Activated T-helper 2 cell treated with anti-CD3 and anti-CD28 coated beads, Interferon-gamma antibody, Interleukin-2, Interleukin-4, amounts not matched to agents 10 μg/mL and 5 μg/mL and 100 μg/mL, durations not matched to agents 14 hours and 24 hours and 36 hours (primary cell): ENCODE measurements at places on chromosomes 7 and 10.

- peaks cover 5% of the 10 kb centered on the region for H3K27me3 ChIP-seq
- H3K27ac ChIP-seq, result no peak within 1 kb of the TSS
- no peak for DNase-seq
- no peaks in the 10 kb centered on the region for H3K36me3 ChIP-seq
These were observed at the start of gene ABCC2 for GRCh38 chr10:99782447-99783286. ABCC2 (plus strand) TSS chr10:99782640; CDS start chr10:99782845, 205 bp downstream.

DNA sequence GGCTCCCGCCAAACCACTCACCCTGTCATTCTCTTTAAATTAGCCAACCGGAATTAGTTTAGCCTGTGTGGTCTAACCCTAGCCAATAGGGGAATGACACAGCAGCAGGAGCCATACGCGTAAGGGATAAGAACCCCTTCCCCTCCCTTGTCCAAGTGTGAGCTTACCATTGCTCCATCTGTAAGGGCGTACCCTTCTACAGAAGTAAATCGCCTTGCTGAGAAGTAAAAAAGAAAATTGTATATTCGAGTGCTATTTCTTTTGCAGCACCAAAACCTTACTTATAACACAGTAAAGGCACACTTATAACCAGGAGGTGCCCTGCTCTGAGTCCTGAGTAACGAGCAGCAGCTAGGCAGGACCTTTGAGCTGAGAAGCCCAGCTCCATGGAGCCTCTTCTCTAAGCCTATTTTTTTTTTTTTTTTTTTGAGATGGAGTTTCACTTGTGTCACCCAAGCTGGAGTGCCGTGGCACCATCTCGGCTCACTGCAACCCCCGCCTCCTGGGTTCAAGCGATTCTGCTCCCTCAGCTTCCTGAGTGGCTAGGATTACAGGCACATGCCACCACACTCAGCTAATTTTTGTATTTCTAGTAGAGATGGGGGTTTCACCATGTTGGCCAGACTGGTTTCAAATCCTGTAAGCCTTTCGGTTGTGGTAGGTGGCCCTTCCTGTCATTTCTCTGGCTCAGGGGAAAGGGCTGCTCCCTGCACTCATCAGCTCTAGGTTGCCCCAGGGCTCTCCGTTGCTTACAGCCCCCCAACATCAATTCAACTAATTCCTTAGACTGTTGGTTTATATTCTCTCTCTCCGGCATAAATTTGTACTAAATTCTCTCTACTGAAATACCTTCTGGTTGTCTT is 73.3 kb downstream of the NSUN6 start:
- H3K27me3 ChIP-seq, result no peaks in the 10 kb centered on the region
- H3K27ac ChIP-seq, result no peak overlapping the region
- H3K4me1 ChIP-seq, result peaks cover 23% of the 10 kb centered on the region

DNA sequence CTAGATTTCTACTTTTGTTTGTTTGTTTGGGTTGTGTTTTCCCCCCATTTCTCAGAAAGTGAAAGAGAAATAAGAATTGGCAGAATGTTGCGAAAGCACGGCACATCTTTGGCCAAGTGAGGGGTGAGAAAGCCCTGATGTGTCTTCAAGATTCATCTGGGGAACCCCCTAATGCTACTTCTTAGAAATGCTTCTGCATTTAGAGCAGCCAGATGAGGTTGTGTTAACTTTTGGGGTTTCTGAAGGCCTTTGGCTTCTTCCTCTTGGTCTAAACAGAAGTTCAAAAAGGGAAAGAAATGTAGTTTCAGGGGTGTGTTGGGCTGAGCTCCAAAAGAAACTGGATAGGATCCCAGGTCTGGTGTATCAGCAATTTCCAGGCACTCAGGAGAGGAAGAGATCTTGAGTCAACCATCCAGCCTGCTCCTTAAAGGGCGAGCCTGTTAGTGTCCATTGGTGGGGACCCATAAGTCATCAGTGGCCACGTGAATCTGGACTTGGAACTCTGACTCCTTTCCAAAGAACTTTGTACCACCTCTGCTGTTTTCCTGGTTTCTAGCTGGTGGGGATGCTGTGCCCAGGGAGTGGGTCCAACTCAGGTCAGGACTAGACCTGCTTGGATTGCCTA is 6.5 kb downstream of the DUSP5 start:
- no peaks in the 10 kb centered on the region for H3K27me3 ChIP-seq
- H3K4me1 ChIP-seq, result peaks cover 86% of the 10 kb centered on the region
- peak overlapping the region; percentile 81 for H3K27ac ChIP-seq
- H3K36me3 ChIP-seq, result peaks cover 98% of the 10 kb centered on the region

DNA sequence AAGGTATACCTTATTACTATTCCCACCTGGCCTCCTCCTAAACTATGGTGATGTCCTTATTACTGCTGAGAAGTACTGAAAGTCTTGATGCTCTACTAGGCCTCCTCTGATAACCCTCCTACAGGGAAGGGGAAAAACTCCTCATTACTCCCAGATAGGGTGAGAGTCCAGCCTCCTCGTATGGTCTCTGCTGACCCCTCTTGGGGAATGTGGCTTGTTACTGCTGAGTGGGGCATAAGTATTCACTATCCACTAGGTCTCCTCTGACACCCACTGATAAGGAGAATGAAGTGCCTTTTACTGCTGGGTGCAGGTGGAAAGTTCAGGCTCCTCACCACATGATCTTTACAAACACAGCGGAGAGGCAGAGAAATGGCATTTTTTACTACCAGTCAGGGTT is 222.9 kb downstream of the CHRM2 start:
- H3K36me3 ChIP-seq, result no peaks in the 10 kb centered on the region
- no peak for DNase-seq
- H3K27me3 ChIP-seq, result no peaks in the 10 kb centered on the region
- H3K27ac ChIP-seq, result no peak overlapping the region

DNA sequence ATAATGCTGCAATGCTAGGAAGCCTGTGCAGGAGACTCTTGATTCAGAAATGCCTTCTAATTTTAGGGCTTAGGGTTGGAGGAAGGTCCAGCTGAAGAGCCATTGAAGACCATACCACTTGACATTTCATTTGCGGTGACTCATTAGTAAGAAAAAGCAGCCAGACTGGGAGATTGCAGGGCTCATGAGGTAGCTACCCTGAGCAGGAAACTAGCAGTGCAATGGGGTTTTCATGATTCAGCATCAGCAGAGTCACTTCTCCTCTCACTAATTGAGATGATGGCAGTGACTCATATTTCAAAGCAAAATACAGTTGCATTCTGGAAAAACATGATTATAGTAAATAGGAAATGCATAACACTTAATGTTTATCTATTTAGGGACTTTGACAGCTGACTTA is 434.1 kb downstream of the DNAJB9 start:
- DNase-seq, result no peak
- H3K27me3 ChIP-seq, result no peaks in the 10 kb centered on the region
- H3K4me1 ChIP-seq, result no peaks in the 10 kb centered on the region
- H3K36me3 ChIP-seq, result no peaks in the 10 kb centered on the region
- no peak overlapping the region for H3K4me3 ChIP-seq

DNA sequence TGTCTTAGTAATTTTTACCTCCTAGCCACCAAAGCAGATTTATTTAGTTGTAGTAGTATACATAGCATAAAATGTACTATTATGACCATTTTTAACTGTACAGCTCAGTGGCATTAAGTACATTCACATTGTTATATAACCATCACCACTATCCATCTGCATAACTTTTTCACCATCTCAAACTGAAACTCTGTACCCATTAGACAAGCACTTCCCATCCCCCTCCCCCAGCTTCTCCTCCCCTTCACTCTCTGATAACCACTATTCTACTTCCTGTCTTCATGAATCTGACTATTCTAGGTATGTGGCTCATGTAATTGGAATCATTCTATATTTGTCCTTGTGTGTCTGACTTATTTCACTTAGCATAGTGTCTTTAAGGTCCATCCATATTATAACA is 71.9 kb downstream of the MRPL32 start:
- no peaks in the 10 kb centered on the region for H3K36me3 ChIP-seq
- peaks cover 6% of the 10 kb centered on the region for H3K4me1 ChIP-seq
- DNase-seq, result no peak
- H3K27me3 ChIP-seq, result peaks cover 15% of the 10 kb centered on the region

DNA sequence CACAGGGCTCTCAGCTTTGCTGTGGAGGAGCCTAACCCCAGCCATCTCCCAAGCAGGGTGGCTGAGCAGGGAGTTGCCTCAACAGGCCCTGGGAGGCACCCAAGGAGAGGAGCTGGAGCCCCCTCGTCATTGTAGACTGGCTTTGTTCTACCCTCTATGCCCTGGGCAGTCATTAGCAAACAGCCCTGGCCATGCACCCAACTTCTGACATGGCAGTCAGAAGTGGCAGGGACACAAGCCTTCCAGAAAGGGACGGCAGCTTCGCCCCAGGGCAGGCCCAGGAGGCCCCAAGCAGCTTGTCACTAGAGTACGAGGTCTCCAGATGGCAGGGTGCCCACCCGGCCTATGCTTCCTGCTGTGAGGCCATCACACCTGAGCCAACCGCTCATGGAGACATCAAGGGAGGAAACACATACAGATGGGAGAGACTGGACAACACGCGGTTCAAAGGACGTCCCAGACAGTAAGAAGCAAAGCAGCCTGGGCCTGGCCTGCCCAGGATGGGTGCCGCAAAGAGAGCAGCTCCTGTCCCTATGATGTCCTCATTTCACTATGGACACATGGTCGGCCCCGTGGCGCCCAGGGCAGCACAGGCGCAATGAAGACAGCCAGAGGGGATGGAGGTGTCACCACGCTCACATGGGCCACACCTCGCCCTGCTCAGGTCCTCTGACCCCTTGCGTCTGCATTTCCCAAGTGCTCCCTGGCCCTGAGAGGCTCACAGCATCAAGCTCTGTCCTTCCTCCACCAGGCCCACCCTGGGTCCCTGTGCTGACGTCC is 190.9 kb upstream of the CXCL12 start:
- no peaks in the 10 kb centered on the region for H3K27me3 ChIP-seq
- no peak overlapping the region for H3K4me3 ChIP-seq
- no peaks in the 10 kb centered on the region for H3K36me3 ChIP-seq

GRCh38 chr7:116902867-116903266 is 40.5 kb downstream of the CAPZA2 start:
- no peak overlapping the region for H3K27ac ChIP-seq
- no peak for DNase-seq
- no peaks in the 10 kb centered on the region for H3K4me1 ChIP-seq
- H3K36me3 ChIP-seq, result peaks cover 56% of the 10 kb centered on the region
- H3K27me3 ChIP-seq, result no peaks in the 10 kb centered on the region
- H3K4me3 ChIP-seq, result no peak overlapping the region

DNA sequence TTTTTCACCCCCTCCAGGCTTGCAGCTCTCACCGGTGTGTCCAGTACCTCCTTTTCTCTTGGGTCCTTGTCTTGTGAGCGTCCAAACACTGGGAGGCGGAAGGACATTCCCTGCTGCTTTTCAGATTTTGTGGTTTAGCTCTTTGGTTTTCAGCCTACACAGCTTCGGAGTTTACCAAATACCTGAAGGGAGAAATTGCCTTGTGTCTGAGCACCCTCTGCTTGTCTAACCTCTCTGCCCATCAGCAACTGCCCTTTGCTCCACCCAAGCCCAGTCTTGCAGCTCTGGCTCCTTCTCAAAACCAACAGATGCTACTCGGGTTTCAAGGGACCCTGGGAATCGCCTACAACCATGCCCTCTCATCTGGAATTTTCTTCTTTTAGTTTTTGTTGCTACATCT is 519.1 kb upstream of the IGFBP3 start:
- H3K27me3 ChIP-seq, result no peaks in the 10 kb centered on the region
- no peak for DNase-seq
- no peaks in the 10 kb centered on the region for H3K36me3 ChIP-seq
- H3K4me1 ChIP-seq, result no peaks in the 10 kb centered on the region

GRCh38 chr10:17781856-17782255 is 27.3 kb upstream of the MRC1 start:
- no peak overlapping the region for H3K27ac ChIP-seq
- H3K27me3 ChIP-seq, result no peaks in the 10 kb centered on the region
- DNase-seq, result no peak
- no peaks in the 10 kb centered on the region for H3K36me3 ChIP-seq

GRCh38 chr10:6182454-6183098 is 20.2 kb upstream of the PFKFB3 start:
- H3K4me3 ChIP-seq, result no peak overlapping the region
- peaks cover 4% of the 10 kb centered on the region for H3K36me3 ChIP-seq
- no peak overlapping the region for H3K27ac ChIP-seq
- H3K27me3 ChIP-seq, result no peaks in the 10 kb centered on the region

DNA sequence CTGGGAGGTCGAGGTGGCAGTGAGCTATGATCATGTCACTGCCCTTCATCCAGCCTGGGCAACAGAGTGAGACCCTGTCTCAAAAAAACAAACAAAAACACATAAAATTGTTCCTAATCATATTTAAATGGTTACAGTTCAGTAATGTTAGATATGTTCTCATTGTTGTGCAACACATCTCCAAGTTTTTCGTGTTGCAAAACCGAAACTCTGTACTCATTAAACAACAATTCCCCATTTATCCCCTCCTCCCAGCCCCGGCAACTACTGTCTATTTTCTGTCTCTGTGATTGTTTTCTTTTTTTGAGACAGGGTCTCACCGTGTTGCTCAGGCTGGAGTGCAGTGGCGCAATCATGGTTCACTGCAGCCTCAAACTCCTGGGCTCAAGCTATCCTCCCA is 16.1 kb upstream of the PRXL2A start:
- DNase-seq, result no peak
- no peaks in the 10 kb centered on the region for H3K4me1 ChIP-seq
- H3K27me3 ChIP-seq, result peaks cover 12% of the 10 kb centered on the region
- no peak overlapping the region for H3K4me3 ChIP-seq
- no peaks in the 10 kb centered on the region for H3K36me3 ChIP-seq

DNA sequence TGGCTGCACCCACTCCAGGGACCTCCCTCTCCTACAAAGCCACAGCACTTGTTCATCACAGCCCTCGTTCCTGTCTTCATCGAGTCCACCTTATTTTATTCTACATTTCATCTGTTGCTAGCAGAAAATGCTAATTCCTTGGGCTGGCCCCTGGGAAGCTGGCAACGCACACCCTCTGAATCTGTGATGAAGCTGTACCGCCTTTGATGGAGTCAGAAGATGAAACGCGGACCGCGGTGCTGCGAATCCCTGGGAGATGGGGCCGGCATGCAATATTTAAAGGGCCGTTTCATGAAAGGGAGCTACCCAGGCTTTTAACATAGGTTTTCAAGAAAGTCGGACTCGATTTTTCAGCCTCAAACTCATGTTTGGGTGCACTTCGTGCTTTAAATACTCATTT is 88.5 kb downstream of the NPTX2 start:
- no peaks in the 10 kb centered on the region for H3K27me3 ChIP-seq
- no peaks in the 10 kb centered on the region for H3K4me1 ChIP-seq
- DNase-seq, result no peak
- H3K4me3 ChIP-seq, result no peak overlapping the region
- H3K27ac ChIP-seq, result no peak overlapping the region
